Activated T-cell treated with anti-CD3 and anti-CD28 coated beads, Interleukin-2, amount 50 U/mL, for 72 hours (primary cell): ENCODE measurements at places on chromosomes 1 and 21.

- no peak for DNase-seq
These were observed 250.8 kb upstream of the KIAA0040 start for GRCh38 chr1:175443332-175443731.

DNA sequence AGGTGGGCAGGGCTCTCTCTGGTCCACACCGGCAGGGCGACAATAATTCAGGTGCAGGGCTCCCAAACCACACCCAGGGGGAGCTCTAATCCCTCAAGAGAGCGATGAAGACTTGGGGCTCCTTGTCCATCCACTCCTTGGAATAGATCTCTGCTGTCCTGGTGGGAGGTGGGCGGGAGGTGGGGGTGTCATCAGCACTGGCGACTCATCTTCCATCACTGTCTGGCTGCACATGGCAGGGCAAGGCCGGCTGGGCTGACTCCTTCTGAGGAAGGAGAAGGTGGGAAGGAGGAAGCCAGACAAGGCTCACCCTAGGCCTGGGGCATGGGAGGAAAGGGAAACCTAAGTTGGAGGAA is 29.3 kb downstream of the TNNT2 start:
- DNase-seq = peak; percentile 38

GRCh38 chr1:204001166-204001901 is 71.6 kb upstream of the SOX13 start:
- no peak for DNase-seq

DNA sequence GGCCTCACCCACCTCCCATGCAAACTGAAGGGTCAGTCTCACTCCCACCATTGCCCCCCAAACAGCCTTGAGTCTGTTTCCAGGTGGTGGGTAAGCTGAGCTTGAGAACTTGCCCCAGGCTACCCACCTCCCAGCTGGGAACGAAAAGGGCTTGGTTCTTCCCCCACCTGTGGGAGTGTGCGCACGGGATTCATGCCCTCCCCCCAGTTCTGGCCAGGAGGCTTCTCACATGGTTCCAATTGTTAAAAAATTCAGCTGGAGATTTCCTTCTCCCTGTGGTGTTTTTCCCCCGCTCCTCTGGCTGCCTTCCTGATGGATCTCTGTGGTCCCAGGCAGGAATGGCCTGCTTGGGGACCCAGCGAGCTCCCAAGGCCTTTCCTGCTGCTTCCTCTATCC is 81.8 kb upstream of the C21orf91 start:
- no peak for DNase-seq

GRCh38 chr1:179447489-179447888 is 81.7 kb downstream of the AXDND1 start:
- DNase-seq = no peak

- DNase-seq = no peak
These were observed 50.8 kb upstream of the WNT2B start for GRCh38 chr1:112457955-112458354.

GRCh38 chr1:14513111-14513510 is 85.4 kb upstream of the KAZN start:
- DNase-seq = no peak
